Activated CD8-positive, alpha-beta memory T cell treated with anti-CD3 and anti-CD28 coated beads for 48 hours (primary cell): ENCODE measurements at places on chromosomes 12 and 14.

GRCh38 chr12:113500782-113501311 lies 29.2 kb upstream of the LHX5 start:
- no peak for DNase-seq

DNA sequence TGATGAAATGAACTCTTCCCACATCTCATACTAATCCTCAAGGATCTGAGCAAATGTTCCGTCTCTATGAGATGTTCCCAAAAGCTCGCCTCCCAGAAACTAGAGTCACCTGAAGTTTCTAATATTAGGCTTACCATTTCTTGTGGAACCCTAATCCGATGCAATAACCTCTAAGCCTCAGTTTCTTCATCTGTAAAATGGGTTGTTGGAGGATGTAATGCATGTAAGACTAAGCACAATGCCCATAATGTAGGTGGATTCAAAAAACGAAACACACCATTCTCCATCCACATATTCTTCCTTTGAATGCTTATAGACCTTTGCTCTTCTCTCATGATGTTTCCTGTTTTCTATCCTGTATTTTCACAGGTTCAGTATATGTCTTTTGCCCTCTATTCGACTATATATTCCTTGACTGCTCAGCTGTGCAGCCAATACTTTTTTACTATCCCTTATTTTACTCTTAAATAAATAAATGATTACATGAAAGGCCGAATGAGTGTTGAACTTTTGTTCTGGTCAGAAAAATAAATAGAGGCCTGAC lies 307.3 kb upstream of the G2E3 start:
- DNase-seq, result no peak

DNA sequence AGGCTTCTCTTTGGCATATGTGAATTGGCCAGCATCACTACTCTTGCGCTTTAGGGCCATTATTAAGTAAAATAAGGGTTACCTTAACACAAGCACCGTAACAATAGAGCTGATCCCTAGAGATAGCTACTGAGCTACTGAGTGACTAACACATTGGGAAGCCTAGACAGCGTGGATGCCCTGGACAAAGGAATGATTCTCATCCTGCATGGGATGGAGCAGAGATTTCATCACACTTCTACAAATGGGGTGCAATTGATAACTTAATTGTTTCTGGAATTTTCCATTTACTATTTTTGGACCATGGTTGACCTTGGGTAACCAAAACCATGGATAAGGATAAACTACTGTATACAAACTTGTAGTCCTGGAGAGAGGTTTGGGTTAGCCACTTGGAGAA lies 57.1 kb downstream of the FBXO34 start:
- no peak for DNase-seq

- no peak for DNase-seq
These were observed 95.5 kb downstream of the TMX1 start for GRCh38 chr14:51335531-51335930.

DNA sequence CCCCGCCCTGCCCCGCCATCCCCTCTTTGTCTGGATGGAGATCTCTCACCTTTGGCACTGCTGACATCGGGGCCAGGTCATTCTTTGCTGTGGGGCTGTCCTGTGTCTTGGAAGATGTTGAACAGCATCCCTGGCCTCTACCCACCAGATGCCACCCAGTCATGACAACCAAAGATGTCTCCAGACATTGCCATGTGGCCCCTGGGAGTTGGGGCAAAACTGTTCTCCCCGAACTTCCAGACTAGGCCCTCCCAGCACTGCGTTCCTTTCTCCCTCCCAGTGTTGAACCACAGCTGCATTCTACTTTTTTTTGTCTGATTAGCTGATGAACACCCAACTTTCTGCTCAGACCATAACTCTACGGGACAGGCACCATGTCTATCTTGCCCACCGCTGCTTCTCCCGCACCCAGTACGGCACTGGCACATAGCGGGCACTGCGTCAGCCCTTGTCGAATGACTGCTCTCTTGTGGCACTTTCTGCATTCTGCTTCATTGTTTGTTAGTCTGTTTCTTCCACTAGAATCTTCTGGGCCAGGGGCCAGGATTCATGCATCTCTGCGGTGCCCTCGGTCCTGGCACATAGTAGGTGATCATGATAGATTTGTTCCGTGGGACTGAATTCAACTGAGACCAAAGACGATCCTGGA lies 13.1 kb upstream of the MYL2 start:
- DNase-seq, result no peak

DNA sequence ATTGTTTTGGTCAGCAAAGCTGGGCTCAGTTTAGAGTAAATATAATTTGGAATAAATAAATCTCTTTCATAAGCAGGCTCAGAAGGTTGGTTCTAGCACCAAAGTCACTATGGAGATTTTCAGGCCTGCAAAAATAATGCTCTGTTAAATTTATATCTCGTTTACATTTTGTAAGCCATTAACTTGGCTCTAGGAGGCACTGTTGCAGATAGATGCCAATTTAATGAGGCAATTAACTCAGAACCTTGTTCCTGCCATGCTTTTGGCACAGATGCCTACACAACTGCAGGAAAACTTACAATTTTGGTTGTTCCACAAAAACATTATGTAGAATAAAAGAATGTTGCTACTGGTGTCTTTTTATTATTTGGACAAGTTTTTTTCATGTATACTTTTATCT lies 428.1 kb downstream of the FLRT2 start:
- DNase-seq, result no peak

DNA sequence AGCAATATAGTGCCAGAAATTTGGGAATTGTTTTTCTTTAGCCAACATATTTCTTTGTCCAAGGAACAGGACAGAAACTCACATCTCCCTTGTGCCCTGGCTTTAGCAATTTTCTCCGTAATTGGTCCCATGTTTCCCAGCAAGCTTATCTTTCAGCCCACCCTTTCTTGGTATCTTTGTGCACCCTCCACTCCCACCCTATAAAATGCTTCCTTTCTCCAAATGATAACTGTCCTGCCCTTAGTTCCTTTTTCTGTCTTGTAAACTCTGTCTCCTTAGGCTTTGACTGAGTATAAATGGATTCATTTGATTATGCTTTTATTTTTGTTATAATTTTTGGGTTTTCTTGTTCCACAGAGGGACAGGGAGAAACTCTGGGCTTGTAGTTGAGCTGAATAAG lies 442.8 kb downstream of the ATP23 start:
- no peak for DNase-seq

- no peak for DNase-seq
These were observed 94.2 kb downstream of the LLPH start for GRCh38 chr12:66036317-66036716.

- no peak for DNase-seq
These were observed 158.7 kb downstream of the METTL25 start for GRCh38 chr12:82517027-82517426.

DNA sequence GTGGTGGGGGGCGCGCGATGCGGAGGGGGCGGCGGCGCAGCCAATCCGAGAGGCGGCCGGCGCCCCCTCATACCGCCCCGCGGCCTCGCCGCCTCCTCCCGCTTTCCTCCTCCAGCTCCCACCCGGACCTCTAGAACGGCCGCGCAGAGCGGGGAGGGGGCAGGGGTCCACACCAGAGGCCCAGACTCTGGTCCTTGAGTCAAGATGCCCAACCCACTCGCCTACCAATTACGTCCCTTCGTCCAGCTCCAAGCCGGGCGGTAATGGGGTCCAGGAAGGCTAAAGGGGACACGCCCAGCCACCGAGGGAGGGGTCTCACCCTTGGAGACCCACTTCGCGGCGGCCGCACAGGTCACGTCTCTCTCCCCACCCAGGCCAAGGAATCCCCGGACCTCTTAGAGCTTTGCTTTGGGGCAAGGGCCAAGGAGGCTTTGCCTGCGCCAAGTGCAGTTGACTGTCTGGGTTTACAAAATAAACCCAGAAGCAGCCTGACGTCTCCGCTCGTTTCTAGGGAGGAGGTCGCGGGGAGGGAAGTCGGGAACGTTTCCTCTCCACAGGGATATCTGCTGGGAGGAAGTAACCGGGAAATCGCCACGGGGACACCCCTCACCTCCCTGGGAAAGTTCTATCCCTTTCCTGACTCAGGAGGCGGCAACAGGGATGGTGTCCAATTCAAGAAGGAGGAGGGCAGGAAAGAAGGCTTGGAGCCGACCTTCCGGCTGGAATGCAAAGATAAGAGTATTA lies 394 bp upstream of the AMIGO2 start:
- no peak for DNase-seq

- DNase-seq, result peak; percentile 71
These were observed 11.3 kb downstream of the PHLDA1 start for GRCh38 chr12:76020281-76020680.

DNA sequence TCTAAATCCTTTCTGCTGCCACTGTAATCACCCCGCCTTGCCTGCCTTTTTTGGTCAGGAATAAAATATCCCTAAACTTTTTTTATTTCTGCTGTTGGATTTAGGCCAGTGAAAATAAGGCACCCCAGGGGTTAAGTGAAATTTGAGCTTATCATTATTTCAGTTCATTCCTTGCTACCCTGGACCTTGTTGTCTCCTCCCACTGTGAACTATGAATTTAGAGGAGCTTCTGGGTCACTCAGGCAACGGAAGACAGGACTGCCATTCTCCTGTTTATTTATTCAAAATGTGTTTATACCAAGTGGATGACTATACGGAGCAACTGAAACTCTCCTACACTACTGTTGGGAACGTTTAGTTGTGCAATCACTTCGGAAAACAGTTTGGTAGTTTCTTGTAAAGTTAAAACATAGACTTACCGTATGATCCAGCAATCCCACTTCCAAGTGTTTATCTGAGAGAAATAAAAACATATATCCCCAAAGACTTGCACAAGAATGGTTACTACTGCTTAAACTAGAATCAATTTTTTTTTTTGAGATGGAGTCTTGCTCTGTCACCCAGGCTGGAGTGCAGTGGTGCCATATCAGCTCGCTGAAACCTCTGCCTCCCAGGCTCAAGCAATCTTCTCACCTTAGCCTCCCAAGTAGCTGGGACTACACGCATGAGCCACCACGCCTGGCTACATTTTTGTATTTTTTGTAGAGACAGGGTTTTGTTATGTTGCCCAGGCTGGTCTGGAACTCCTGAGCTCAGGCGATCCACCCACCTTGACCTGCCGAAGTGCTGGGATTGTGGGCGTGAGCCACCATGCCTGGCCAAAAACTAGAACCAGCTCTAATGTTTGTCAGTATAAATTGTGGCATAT lies 2.3 kb upstream of the TRAFD1 start:
- DNase-seq, result no peak

GRCh38 chr12:94305130-94305957 lies 154.3 kb downstream of the CEP83 start:
- no peak for DNase-seq

DNA sequence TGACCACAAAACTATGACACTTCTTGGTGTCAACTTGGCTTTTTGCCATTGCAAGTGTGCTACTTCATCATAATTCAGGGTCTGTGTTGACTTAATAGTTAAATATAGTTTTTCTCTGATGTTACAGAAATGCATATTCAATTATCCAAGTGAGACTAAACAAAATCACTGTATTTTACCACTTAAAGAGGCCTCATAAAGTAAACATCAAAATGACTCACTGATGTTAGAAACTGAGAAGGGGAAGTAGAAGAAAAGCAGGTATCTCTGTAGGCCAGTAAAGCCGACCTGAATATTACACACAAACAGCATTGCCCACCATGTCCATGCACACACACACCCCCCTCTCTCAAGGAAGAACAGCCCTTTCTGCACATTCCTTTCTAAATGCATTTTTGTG lies 55.4 kb downstream of the RPAP3 start:
- DNase-seq, result no peak

DNA sequence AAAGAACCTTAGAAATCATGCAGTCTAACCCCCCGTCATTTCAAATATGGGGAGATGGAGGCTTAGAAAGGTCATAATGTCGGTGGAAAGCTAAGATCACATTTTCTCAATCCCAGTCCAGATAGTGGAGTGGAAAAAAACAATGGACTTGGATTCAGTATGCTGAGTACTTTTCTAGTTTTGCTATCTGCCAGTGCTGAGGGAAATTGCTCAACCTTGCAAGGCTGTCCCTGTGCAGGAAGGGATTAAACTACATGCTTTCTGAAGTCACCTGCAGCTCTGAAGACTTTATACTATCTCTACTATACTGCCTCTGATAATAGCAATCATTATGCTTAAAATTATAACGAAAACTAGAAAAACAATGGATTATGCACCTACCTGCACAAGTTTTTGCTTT lies 272.8 kb downstream of the LRIG3 start:
- no peak for DNase-seq

GRCh38 chr14:96821501-96821900 lies 24.3 kb downstream of the VRK1 start:
- DNase-seq, result no peak

GRCh38 chr12:26938701-26939062 lies 412 bp downstream of the FGFR1OP2 start:
- no peak for DNase-seq

GRCh38 chr12:93573552-93574223 lies 1.2 kb downstream of the SOCS2 start:
- DNase-seq, result peak; percentile 2

GRCh38 chr14:100556936-100557505 lies 30.2 kb downstream of the BEGAIN start:
- no peak for DNase-seq

GRCh38 chr12:111887926-111888745 lies 46.1 kb downstream of the MAPKAPK5 start:
- no peak for DNase-seq

DNA sequence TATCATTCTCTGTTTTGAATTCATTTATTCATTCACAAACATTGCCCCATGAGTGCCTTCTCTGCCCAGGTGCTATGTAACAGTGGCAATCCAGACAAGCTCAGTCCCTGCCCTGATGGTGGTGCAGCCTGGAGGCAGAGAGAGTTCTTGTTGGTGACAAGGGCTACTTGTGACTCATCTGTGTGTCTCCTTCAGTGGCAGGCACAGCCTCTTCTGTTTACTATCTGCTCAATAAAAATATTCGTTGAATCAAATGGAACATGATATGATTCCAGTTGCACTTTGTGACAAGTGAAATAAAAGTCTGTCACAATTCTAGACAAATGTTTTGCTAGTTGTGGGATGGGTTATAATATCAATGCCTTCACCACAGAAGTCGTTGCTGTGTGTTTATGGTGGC lies 20.6 kb upstream of the CPM start:
- no peak for DNase-seq

GRCh38 chr14:65329911-65330310 lies 82.6 kb upstream of the FUT8 start:
- no peak for DNase-seq

GRCh38 chr14:53621921-53622320 lies 334.7 kb downstream of the BMP4 start:
- DNase-seq, result no peak

DNA sequence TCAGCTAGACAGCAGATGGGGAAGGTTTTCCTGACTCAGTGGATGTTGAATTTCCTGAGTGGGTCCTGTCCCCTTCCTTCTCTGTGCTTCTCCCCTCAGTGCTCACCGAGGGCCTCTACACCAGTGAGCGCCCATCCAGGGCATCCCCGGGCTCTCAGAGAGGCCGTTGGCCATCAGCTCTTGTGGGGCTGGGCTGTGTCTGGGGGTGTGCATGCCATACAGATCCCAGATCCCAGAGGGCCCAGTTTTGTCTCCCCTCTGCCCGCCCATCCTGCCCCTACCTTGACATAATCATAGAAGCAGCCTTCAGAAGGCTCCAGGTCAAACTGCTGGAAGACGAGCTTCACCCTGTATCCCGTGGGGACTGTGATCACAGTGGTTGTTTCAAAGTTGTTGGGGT lies 1.1 kb downstream of the C1R start:
- no peak for DNase-seq
